ENCODE measurements at places on chromosomes 13 and 19.

- no peak for DNase-seq
Observed at GRCh38 chr13:21326155-21327031, 132.7 kb downstream of the ZDHHC20 start.

DNA sequence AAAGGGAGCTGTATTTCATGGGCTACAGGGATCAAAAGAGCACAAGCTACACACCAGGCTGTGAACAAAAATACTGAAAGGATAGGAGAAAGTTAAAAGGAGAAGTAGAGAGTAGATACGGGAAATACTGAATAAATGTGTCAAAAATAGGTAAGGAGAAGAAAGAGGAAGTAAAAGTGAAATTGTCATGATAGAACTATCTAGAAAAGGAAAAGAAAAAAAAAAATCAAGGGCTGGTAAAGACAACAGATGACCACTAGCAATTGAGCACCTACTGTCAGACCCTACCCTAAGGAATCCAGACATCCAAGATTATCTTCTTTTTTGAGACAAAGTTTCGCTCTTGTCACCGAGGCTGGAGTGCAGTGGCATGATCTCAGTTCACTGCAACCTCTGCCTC lies 4.8 kb downstream of the RUBCNL start:
- DNase-seq = no peak

GRCh38 chr19:21317821-21318220 lies 11.4 kb downstream of the ZNF708 start:
- no peak for DNase-seq

- DNase-seq = peak; percentile 81
Observed at GRCh38 chr19:18292810-18293641, 11.6 kb upstream of the JUND start.

DNA sequence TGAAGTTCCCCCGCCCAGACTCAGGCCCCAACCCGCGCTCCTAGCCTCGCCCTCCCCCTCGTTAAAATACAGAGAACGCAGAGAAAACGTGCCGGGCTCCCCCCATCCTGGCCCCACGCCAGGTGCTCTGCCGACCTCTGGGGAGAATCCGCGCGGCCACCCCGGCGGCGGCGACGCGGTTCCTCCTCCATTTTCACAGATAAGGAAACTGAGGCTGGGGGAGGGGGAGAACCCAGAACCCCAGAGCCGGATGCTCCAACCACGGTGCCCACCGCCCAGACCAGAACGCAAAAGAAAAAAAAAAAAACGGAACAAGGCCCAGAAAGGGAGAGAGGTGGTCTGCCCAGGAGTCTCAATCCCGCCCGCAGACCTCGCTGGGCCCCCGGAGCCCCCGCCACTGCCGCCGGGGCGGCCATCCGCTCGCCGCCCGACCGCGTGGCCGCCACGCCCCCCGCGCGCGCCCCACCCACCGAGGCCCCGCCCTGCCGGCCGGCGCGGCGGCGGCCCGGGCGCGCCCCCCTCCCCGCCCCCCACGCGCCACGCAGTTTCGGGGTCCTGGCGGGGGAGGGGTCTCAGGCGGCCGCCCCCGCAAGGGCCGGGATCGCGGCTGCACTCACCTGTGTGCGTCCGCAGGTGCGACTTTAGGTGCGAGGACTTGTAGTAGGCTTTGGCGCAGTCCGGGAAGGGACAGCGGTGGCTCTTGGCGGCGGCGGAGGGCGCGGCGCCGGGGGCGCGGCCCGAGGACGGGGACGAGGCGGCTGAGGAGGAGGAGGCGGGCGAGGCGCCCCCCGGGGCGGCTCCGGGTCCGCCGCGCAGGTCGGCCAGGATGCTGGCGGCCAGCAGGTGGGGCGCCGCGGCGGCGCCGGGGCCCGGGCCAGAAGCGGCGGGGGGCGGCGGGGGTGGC lies 703 bp downstream of the KLF16 start:
- peak; percentile 60 for DNase-seq

GRCh38 chr13:88919970-88920628 lies 1248.9 kb downstream of the SLITRK5 start:
- peak; percentile 61 for DNase-seq

DNA sequence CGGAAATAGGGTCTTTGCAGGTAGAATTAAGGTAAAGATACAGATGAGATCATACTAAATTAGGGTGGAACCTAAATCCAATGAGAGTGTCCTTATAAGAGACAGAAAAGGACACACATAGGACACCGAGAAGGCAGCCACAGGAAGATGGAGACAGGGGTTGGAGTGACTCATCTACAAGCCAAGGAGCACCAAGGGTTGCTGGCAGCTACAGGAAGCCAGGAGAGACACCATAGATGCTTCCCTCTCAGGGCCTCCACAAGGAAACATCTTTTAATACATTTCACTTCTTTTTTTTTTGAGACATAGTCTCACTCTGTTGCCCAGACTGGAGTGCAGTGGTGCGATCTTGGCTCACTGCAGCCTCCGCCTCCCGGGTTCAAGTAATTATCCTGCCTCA lies 10.1 kb downstream of the TMEM143 start:
- DNase-seq = no peak

GRCh38 chr19:38265921-38266429 lies 1.6 kb downstream of the SPINT2 start:
- DNase-seq = no peak

Data from T-helper 2 cell treated with Interferon-gamma antibody and Interleukin-4, amounts not matched to agents 5 μg/mL and 100 μg/mL, for 36 hours (primary cell).